Stimulated activated CD4-positive, alpha-beta T cell treated with anti-CD3 and anti-CD28 coated beads, Interleukin-15, amount 100 ng/mL, for 1 hour (primary cell): ENCODE measurements at places on chromosomes 6 and 20.

DNA sequence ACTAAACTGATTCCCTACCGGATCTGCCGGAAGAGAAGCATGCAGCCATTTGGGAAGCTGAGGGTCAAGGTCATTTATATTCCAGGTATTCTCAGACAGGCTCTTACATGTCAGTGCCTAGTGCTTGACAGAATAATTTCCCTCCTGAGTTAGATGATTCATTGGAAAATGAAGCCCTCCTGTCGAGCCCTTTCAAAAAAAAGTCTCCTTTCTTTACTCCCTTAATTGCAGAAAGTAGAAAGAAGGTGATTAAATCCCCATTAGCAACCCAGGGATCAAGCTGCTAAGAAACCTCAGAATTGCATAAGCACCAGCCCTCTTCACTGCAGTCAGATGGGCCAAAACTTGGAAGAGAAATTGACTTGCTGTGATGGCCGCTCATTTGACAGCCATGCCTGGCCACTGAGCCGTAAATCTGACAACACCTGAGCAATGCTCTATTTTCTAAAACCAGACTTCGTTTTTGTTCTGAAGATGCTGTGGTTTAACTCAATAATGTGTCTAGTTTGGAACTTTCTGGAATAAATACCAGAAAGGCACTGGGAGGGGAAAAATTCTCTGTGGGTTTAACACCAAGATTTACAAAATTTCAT, 61.0 kb upstream of the ARMH2 start:
- no peak for DNase-seq

- no peak for DNase-seq
Observed at GRCh38 chr6:113432521-113433334, 424.4 kb upstream of the MARCKS start.

DNA sequence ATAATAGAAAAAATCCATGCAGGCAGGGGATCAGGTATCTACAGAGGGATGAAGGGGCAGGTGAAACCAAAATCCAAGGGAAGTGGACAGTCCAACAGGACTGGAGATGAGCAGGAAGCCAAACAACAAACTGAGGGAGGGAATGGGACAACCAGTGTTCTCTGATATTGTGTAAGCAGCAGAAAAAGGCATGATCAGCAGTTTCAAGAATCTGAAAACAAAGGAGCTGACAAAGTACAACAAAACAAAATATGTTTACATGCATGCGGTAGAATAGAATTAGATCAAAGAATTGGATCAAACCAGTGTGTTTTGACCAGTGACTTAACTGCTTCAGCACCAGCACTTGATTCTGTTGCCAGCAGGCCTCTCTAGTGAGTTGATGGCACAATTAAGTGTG, 729.7 kb downstream of the RFPL4B start:
- no peak for DNase-seq

- DNase-seq, result no peak
Observed at GRCh38 chr6:35662999-35663398, 25.7 kb downstream of the FKBP5 start.

DNA sequence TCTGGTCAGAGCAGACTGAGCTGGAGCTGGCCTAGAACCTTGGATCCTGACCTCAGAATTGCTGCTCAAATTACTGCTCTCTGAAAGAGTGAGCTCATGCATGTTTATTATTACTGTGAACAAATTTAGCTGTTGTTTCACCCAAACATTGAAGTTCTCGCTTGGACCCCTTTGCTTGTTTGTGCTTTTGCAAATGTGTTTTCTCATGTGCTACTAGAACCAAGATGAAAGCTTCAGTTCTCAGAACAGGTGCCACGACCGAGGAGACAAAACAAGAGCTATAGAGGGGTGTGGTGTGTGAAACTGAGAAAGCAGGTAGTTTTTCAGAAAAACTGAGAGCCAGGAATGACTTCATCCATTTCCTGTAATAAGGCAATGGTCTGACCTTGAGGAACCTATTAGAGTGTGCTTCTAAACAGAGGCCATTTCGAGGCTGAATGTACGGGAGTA, 50.0 kb upstream of the ESR1 start:
- DNase-seq, result no peak

GRCh38 chr6:3549314-3549940, 92.6 kb upstream of the SLC22A23 start:
- DNase-seq, result no peak

DNA sequence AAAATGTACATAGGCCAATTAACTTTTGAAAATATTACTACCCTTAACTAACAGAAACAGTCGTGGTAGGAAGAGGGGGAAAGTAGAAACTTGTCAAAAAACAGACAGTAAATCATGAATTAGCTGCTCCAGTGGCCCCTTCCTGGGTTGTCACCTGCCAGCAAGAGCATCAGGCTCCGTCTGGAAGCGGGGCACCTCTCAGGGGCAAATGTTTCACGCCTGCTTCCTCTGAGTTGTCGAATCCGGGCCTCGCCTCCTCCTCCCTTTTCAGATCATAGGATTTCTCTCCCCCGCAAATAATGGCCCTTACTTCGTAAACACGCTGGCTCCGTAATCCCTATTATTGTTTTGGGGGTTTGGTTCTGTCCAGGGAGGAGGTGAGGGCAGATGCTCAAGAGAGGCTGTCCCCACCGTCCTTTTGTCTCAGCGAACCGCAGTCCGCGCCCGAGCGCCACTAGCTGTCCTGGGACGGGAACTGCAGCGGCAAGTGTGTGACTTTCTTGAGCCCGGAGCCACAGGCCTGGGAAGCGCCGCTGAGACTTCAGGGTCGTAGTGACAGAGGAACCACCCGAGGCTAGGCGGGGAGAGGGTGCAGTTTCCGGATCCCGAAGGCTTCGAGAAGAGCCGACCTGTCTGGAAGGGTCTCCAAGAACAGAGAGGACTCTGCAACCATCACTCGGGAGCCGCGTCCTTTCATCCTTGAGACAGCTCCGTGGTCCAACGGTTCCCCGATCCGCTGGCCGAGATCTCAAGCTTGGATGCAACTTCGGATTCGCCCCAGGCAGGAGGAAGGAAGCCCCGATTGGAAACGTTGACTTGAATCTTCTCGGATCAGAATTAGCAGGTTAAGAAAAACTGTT, 214.5 kb upstream of the ZNF184 start:
- peak; percentile 49 for DNase-seq

DNA sequence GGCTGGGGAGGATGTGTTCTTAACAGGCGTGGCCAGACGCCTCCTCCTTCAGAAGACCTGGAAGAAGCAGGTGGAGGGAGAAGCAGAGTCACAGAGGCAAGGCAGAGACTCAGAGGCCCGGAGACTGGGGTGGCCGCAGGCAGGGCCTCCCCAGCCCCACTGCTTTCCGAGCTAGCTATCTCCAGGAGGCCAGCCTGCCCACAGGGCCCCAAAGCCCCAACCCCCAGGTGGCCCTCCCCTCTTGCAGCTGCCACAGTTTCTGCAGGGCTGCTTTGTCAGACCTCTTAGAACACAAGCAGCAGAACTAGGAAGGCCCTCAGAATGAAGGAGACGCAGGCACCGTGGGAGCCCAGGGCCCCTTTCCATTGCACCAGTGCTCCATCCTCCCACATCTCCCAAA, 69.0 kb upstream of the MLN start:
- DNase-seq, result no peak

GRCh38 chr6:147699637-147700036, 191.1 kb downstream of the SAMD5 start:
- no peak for DNase-seq

DNA sequence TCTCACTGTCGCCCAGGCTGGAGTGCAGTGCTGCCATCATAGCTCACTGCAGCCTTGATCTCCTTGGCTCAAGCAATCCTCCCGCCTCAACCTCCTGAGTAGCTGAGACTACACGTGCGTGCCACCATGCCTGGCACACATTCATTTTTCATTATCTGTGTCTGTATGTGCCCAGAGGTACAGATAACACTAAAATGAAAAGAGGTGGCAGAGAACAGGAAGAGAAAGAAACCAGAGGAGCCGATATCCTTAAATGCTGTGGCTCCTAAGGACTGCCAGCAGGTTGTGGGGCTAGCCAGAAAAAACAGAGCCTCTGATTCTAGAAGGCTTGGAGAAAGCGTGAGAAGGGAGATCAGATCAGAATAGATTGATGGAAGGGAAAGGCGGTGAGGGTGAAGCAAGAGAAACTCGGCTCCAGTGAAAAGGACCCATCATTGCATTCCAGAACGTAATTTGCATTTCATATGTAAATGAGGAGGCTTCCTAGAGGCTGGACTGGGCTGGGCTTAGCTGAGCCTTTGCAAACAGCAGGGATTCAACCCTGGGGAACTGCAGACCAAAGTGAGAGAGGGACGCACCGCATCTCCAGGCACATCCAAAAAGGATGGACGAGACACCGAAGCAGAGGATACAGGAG, 64.2 kb downstream of the GCNT2 start:
- DNase-seq, result no peak

- no peak for DNase-seq
Observed at GRCh38 chr6:2741756-2742155, 9.0 kb downstream of the MYLK4 start.

DNA sequence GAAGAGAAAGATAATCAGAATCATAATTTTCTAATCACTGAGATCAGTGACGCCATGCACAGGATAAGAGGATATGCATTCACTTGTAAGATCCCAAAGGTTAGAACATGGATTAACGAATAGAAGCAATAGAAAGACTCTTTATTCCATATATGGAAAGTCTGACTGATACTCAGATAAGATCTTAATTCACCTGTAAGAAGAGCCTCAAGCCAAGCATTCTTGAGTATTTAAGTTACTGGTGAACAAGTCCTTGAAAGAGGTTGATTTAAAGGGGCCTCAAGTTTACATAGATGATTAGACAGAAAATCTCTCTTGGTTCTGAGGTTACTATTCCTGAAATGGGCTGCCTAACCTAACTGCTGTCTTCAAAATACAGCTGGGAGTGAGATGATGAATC, 53.8 kb upstream of the MTRF1L start:
- no peak for DNase-seq

GRCh38 chr20:48230216-48230615, 444.9 kb upstream of the SULF2 start:
- no peak for DNase-seq

- DNase-seq, result no peak
Observed at GRCh38 chr6:3542032-3542640, 85.3 kb upstream of the SLC22A23 start.

DNA sequence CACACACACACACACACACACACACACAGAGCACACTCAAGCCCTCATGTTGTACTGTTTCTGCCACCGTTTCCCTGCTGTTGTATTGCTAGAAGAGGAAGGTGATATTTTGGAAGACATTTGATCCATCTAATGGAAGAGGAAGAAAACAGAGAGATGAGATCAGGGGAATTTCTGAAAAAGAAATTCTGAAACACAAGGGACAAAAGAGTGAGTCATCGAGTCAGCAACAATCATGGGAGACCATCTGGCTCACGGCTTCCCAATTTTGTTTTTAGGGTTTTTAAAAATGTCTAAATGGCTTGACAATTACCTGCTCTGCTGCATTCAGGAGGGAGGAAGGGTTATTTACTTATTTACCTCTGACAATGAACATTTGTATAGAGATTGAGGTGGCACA, 22.0 kb downstream of the SOX4 start:
- DNase-seq, result no peak

DNA sequence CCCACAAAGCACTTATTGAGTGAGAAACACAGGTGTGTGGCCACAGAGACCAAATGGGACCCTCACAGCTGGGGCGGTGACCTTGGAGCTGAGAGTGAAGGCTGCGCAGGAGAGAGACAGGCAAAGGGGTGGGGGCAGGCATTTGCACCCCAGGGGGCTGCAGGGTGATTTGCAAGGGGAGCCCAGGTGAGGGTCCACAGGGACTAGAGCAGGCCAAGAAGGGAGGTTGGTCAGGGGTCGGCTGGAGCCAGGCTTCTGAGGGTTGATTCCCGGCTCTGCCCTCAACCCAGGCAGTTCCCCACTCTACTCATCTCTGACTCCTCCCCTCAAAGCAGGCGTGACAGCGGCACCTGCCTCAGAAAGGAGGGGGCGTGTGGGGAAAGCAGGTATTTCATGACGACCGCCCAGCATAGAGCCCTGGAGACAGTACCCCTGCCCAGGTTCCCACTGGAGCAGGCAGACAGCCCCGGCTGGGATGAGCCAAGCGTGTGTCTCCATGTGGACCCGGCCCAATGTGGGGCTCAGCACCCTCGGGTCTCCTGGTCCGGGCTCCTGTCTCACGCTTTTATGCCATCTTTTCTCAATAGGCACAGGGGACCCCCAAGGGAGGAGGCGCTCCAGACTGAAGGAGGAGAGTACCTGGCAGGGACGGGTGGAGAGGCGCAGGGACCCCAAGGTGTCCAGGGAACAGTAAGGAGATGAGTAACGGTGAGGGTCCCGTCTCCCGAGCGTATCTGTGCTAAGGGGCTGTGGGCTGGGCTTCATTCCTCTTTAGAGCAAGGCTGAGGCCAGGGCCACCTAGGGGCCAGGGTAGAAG, 3.1 kb upstream of the MRGBP start:
- no peak for DNase-seq
